ENCODE measurements at places on chromosomes 3 and 15. TPM values are rescaled to one million over a fixed set of nuclear protein-coding genes. Genes with fewer than 3 reads are reported as not detected.

CELSR3 gene
- total RNA-seq: 0.20 TPM

ANKRD63 gene
- total RNA-seq: 5.0 TPM

TMC3 gene
- not detected for total RNA-seq

FAM81A gene
- total RNA-seq: 3.3 TPM

DNA sequence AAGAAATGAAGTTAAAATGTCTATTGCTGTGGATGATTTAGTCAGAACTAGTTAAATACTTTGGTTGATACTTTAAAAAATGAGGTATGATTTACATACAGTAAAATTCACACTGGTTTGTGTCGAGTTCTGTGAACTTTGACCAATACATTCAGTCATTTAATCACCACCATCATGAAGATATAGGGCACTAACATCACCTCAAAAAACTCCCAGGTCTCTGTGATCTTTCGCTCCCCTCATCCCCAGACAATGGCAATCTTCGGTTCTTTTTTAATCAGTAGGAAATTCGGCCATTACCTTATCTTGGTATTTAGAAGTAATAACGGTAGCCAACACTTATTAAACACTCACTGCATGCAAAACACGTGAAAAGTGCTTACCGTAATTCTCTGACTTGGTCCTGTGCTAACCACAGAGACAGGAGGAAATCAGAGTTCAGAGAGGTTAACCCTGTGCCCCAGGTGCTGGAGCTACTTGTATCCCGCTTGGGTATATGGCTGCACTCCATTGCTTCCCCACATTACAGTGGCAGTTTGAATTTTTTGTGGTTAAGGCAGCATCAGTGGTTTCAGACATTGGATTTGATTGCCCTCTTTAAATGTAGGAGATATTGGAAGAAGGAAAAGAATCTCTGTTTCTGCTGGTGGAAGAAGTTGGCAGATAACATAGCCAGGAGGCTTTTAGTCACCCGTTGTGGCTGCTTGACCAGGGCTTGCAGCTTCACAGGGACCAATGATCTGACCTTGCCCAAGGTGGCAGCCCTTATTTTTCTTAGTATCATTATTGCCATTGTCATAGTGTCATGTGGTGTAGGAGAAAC lies 4.2 kb downstream of the PLCL2 start:
- no peak for DNase-seq

DNA sequence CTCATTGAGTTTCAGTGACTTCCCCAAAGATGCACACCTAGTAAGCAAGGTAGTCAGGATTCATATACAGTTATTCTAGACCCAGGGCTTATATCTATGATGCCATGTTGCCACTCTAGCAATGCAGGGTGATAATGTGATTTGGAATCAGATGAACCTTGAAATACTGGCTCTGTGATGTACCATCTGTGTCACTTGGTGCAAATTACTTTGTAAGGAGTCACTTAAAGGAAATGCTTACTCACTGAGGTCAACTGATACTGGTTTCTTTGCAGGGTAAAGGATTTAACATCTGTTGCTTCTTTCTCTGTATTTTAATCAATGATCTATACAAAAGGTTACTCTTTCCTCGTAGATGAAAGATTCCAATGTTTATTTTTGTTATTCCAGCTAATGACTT lies 10.8 kb downstream of the ASB14 start:
- DNase-seq: no peak

- no peak for DNase-seq
These were observed 202.3 kb upstream of the PROK2 start for GRCh38 chr3:71987089-71987735.

- no peak for DNase-seq
These were observed 5.1 kb downstream of the PHLDB2 start for GRCh38 chr3:111863942-111864694.

DNA sequence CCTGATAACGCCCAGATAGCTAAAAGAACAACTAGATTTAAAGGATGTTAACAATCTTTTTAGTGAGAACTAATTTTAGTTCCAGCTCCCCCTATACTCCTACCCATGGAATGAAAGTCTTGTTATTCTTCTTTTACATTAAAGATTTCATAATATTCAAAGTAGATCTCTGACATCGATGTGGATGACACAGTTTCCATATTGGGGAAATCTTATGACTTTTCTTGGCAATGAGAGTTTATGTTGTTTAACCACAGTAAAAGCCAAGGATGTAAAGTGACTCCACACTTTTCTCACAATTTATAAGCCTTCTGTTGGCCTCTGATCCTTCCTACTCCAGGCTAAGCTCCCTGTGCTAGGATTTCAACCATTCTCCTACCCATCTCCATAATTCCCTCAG lies 332.6 kb upstream of the KCNMB2 start:
- DNase-seq: no peak

DNA sequence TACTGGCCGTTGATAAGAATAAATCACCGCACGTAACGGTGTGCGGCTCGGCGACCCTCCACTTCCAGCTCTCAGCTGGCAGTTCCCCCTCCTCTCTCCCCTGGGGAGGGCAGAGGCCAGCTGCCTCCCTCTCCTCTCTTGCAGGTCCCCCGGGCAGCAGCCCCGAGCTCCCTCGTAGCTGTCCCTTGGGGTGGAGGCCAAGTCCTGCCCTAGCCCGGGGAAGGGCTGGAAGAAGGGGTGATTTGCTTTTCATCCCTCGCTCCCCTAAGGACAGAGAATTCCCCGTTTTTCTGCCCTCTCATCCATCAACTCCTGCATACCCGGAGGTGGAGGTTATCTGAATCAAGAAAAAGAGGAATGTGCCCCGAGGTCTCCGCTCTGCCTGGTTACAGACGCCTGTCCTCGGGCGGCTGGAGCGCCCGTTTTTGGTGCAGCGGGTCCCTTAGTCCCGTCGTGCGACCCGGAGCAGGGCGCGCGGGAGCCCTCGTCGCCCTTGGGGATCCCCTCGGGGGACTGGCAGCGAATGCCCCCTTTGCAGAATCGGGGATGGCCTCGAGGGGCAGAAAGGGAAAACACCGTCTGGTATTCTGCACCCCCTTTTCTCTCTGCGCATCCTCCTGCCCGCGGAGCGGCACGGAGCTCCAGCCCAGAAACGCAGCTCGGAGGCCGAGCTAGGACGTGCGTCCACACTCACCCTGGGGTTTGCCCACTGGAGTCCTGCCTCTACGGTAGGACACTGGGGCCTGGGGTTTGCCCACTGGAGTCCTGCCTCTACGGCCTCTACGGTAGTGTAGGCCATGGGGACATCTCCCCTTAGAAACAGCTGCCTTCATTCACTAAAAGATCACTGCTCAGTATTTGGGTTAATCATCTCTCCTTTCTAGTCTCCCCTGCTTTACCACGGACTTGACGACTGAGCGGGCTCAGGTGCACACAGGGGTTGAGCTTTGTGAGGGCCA lies 2.2 kb downstream of the PTPRG start:
- DNase-seq: peak; percentile 29

GRCh38 chr15:68340726-68341671 lies 63.5 kb downstream of the FEM1B start:
- DNase-seq: no peak

DNA sequence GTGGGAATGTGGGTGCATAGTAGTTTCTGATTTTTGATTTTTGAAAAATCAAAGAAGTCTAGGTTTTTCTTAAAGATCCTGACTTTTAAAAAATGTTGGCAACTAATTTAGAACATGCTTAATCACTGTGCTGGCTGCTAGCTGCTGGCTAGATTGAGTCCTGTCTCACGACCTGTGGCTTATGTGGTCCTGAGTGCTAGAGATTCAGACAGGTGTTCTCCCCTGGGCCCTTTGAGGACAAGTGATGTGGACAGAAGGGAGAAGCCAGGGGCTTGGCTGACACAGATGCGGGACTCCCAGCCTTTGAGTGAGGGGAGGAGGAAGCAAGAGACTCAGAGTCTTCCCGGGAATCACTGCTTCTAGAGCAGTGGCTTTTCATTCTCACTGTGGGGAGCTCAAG lies 47.5 kb downstream of the CORO2B start:
- DNase-seq: no peak

GRCh38 chr3:152825566-152825965 lies 9.4 kb upstream of the P2RY1 start:
- no peak for DNase-seq

- no peak for DNase-seq
These were observed 277.1 kb downstream of the XXYLT1 start for GRCh38 chr3:194993896-194994295.

All from right cardiac atrium (tissue), 5 donors.